Activated CD4-positive, CD25-positive, alpha-beta regulatory T cell (primary cell): ENCODE measurements at places on chromosomes 6 and 20.

- DNase-seq = no peak
Measured at GRCh38 chr20:53074811-53075314, 102.7 kb downstream of the TSHZ2 start.

- DNase-seq = no peak
Measured at GRCh38 chr6:142395266-142395665, 93.5 kb downstream of the ADGRG6 start.

- no peak for DNase-seq
Measured at GRCh38 chr6:93036835-93037234, 382.5 kb downstream of the EPHA7 start.

DNA sequence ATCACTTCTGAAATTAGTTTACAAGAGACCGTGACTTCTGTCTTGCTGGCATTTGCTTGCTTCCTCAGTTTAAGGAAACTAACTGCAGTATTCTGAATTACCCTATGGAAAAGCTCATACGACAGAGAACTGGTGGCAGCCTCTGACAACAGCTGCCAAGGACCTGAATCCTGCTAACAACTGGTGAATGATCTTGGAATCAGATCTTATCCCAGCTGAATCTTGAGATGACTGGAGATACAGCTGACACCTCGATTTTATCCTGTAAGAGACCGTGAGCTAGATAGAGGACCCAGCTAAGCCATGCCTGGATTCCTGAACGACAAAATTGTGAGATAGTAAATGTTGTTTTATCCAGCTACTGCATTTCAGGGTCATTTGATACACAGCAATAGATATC is 202.3 kb downstream of the OGFRL1 start:
- DNase-seq = no peak

DNA sequence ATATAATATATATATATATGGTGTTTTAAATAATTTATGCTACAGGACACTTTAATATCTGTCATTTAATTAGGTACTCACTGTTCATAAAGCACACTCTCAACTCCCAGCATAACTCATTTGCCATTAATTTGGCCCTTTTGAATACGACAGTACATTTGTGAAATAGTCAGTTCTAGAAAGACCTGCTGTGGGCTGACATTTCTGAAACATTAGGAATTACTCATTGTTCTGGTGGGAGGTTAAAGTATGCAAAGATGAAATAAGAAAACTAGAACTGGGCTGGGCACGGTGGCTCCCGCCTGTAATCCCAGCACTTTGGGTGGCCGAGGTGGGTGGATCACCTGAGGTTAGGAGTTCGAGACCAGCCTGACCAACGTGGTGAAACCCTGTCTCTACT is 497.5 kb downstream of the UTRN start:
- no peak for DNase-seq

- peak; percentile 9 for DNase-seq
Measured at GRCh38 chr6:105452924-105453756, 50.3 kb upstream of the PREP start.

- DNase-seq = no peak
Measured at GRCh38 chr6:49849213-49849907, 17.0 kb downstream of the CRISP1 start.

GRCh38 chr6:89045011-89045387 is 35.6 kb upstream of the PNRC1 start:
- DNase-seq = no peak

DNA sequence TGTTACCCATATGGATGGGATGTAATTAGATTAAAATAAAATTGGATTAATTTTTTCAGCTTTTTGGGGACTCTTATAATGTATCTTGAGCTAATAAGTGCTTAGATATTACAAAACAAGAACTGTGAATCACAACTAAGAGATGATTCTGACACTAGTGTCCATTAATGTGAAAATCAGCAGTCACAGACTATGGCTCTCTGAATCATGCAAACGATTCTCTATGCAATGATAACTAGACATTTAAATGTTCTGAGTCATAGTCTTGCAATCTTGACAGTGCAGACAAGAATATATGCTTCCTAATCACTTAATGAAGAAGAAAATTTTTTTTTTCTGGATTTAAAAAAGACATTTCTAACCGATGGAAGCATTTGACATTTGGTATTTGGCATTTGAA is 82.2 kb upstream of the OPRM1 start:
- DNase-seq = no peak

DNA sequence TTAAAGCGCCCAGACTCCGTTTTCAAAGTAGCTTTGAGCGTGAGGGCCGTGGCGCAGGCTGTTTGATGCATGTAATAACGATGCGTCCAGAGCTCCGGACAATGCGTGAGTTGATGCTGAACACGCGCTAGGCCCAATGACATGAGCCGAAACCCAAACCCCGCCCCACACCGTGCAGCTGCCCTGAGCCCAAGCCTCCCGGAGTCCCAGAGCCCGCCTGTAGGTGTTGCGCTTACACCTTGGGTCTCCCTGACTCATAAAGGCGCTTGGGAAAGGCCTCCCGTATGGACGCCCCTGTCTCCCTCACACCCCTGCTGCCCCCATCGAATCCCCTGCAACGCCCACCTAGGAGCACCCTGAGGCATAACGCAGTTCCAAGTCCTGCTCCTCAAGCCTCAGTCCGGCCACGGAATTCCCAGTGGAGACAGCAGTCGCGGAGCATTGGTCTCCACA is 87.6 kb downstream of the ERMARD start:
- DNase-seq = no peak

DNA sequence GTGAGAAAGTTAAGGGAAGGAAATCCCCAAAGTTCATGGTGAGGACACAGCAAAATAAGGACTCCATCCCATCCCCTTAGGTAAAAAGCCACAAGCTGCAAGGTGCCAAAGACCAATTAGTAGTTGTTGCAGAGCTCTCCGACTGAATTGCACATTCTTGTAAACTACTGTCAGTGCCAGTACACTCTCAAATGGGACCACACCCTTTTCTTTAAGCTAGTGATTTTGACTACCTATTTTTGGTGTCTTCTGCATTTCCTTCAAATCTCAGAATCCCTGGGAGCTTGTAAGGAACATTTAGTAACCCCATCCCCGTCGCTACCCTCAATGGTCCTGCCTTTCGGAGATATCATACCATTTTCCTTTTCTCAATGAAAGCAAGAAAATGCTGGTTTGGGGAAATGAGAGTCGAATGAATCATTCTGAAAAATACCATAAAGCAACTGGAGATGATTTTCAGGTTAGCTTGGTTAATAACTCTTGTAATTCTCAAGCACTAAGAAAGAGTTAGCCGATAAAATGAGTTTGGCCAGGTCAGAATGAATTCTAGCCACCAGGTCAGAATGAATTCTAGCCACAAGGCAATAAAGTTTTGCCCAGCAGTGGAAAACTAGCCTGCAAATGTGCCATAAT is 5.2 kb upstream of the HMGN3 start:
- DNase-seq = no peak
